Kidney (tissue), 22 donors: ENCODE measurements at places on chromosomes 7 and 10. TPM values are rescaled to one million over a fixed set of nuclear protein-coding genes. Genes with fewer than 3 reads are reported as not detected.
A peak's percentile ranks its signal among the peaks of the same experiment; 100 is the strongest.

GRCh38 chr7:37068038-37068437 is 343.7 kb upstream of the AOAH start:
- DNase-seq: peak; percentile 89

The HOXA6 gene
- 22.0 TPM for total RNA-seq

The AOAH gene
- 24.7 TPM for total RNA-seq

GRCh38 chr7:28348636-28349035 is 63.7 kb upstream of the CREB5 start:
- DNase-seq: no peak

GRCh38 chr10:20839141-20839540 is 58.0 kb downstream of the NEBL start:
- no peak for DNase-seq

DNA sequence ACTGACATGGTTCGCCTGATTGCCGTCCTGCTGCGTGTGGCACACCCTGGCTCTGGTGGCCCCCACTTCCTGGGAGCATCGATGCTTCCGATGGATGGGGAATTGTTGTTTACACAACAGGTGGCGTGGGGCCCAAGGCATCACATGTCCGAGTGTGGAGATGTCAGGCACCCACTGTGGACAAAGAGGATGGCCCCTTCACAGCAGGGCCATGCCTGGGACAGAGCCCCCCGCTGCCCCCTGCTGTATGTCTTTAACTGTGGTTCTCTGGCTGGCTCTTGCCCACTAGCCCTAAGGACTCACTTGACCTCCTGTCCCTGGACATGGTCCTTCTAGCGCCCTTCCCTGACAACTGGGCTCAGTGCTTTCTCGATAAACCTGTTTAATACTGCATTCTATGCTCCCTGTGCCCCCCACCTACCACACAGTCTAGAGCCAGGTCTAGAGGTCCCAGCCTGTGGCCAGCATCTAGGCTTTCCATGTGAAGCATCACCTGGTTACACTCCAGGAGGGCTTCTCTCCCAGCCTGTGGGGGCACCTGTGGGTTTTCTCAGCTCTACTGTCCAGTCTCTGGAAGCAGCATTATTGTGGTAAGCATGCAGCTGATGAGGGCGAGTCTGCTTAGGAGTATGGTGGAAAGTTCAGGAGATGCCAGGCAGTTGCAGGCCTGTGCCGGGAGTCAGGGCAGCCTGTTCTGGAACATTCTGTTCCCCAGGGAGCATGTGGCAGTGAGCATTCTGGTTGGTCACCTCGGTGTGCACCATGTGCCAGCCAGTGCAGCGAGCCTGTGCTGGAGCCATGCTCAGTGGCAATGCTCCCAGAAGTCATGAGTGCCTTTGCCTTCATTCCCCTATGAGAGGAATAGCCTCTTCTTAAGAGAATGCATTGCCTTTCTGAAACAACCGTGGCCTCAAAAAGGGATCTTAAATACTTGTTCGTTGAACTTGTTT is 10.4 kb downstream of the ADCY1 start:
- DNase-seq: no peak

The SPACDR gene
- 0.54 TPM for total RNA-seq

DNA sequence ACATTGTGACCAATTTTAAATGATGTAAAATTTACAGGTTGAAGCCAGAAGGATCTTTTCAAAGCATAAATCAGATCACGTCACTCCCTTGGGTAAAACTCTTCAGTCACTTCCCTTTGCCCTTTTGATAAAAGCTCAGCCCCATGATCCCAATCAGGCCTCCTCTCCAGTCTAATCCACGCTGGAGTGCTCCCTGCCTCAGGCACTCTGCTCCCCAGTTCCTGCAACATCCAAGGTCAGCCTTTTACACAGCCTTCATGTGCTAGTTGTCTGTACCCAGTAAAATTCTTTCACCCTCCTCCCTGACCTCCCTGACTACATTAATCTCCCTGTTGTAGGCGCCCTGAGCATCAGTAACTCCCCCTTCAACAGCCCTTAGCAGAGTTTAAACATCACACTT is 14.1 kb downstream of the ELMO1 start:
- DNase-seq: no peak

- no peak for DNase-seq
Observed at GRCh38 chr7:114806590-114807162, 115.2 kb upstream of the MDFIC start.
